ENCODE measurements at places on chromosomes 5 and 9.

DNA sequence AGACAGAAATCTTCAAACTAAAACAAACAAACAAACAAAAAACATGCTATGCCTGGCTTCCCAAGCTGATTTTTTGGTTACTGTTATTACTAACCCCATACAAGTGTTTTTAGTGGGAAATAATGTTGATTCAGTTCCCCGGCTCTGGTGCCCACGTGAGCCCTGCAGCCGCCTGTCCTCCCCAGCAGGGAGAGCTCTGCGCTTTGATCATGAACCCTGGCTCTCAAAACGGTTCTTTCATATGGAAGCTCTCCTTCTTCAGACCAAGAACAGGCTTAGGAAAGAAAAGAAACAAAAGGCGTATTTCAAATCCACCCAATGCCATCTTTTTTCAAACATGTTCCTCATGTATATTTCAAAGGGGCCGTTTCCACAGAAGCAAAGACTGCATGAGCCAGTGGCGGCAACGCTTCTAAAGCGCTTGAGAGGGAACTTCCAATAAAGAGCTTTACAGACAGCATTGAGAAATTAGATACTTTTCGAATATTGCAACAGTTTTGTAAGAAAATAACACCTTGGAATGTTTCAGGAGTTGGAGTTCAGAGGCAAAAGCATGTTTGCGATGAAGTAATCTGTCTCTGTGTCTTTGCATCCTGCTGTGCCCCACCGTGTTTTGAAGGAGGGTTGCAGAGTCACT is 74.8 kb downstream of the ICE1 start:
- peak; percentile 48 for DNase-seq

GRCh38 chr5:83474161-83474796 is 2.7 kb downstream of the VCAN start:
- DNase-seq: peak; percentile 59

DNA sequence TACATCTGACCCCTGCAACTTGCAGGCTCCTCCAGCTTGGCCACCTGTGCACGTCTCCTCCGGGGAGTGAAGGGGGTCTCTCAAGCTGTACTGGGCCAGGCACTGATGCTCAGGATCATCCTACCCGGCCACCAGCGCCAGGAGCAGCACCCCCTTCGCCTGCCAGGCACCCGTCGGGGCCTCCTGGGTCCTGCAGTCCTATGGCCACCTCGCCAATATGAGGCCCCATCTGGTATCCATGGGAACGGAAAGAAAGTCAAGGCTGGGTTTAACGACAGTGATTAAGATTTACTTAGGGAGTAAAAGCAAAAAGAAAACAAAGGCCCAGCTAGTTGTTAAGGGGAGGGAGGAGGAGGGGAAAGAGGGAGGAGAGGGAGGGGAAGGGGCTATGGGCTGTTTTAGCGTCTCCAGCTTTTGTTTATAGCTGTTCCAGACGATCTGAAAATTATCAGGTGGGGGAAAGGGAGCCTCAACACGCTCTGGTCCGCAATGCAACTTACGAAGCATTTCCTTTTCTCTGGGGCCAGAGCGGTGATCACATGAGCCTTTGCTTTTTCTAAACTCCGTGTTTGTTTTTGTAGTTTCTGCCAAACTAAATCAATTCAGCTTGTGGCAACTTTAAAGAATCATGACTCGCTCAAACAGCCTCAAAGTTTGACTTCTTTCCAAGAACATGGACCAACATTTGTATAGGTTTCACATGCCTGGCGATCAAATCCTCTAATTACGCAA is 132.4 kb downstream of the ROR2 start:
- no peak for DNase-seq

GRCh38 chr5:179914032-179914755 is 6.5 kb upstream of the TBC1D9B start:
- no peak for DNase-seq

GRCh38 chr9:98368366-98369065 is 113.1 kb upstream of the TBC1D2 start:
- DNase-seq: no peak

GRCh38 chr5:50791813-50792212 is 125.4 kb downstream of the PARP8 start:
- DNase-seq: no peak

DNA sequence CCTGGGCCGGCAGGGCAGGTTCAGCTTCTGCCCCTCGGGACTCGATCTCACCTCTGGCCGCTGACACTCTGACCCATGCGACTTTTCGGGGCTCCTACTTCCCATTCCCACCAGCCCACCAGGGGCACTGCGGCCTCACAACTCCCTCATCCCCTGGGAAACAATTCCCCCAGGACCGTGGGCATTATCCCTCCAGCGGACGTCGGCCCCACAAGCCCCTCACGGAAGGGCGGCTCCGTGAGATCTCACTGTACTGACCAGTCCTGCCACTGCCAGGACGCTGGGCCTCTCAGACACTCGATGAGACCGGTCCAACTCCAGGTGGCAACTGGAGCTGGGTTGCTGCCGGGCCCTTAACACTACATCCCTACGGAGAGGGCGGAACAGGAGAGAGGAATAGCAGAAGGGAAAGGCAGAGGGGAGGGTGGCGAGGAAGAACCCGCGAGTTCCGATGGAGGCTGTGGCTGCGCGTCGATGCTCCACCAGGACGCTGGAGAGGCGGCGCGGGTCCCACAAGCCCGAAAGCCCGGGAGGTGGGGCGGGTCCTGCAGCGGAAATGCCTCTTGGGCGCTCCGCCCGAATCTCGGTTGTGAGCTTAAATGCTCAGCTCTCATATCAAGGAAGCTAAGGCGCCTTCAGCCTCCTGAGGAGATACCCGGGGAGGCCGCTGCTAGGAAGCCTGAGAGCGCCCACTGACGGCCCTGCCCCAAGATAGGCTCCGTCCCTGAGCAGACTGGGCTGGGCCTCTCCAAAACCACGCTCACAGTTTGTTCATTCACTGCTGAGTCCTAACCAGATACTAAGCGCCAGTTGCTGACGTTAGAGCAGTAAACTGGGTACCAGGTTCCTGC is 36.3 kb downstream of the VCP start:
- DNase-seq: no peak

- no peak for DNase-seq
Observed at GRCh38 chr5:106959387-106959786, 711.4 kb downstream of the EFNA5 start.

DNA sequence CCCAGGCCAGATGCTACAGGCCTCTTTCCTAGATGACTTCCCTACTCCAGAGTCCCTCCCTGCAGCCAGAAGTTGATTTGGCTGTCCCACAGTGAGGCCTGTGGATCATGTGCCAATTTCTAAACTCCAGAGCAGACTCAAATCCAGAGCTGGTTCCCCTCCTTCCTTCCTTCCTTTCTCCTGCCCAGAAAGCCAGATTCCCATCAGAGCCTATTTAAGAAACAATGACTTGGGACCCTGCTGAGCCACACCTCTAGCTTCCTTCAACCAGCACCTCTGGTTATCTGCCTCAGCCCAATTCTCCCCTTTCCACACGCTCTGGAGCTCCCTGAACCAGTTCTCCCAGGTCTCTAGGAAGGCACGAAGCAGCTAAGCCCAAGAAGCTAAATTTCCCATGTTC is 7.2 kb downstream of the FAM219A start:
- no peak for DNase-seq

DNA sequence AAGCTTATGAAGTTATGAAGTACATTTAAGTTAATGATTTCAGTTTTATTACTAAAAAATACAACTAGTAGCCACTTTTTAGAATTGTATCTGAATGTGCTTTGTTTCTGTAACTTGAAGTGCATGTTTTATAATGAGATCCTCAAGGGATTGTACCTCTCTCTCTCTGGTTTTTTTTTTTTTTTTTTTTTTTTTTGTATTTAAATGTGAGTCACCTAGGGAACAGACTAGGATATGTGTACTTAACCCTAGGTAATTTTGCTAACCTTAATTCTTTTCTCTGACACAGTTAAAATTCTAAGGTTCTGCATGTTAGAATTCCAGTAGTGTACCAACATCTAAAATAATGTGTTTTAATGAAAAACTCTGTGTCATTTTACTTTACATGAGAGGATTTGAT is 59.5 kb downstream of the CDC42SE2 start:
- DNase-seq: no peak

DNA sequence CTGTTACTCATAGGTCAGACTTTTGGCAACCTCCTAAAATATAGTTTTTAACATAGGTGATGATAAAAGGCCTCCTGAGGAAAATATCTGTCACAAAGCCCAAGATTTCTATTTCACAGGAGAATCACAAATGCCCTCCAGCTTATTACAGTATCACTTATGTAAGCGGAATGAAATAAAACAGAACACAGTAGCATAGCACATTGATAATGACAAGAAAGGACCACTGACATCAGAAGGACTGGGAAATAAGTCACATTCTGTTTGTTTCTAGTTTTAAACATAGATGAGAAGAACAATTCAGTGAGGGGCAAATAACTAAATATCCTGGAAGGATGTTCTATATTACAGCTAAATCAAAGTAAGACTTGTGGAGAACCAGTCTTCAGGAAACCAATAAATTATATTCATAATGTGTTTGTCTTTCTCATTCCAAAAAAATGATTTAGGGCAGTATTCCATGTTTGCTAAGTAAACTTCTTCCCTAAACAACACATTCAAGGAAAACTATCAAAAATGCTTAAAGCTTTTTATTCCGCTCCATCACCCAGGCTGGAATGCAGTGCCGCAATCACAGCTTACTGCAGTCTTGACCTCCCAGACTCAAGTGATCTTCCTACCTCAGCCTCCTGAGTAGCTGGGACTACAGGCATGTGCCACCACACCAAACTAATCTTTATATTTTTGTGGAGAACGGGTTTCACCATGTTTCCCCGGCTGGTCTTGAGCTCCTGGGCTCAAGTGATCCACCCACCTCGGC is 20.8 kb upstream of the CTNNAL1 start:
- no peak for DNase-seq

DNA sequence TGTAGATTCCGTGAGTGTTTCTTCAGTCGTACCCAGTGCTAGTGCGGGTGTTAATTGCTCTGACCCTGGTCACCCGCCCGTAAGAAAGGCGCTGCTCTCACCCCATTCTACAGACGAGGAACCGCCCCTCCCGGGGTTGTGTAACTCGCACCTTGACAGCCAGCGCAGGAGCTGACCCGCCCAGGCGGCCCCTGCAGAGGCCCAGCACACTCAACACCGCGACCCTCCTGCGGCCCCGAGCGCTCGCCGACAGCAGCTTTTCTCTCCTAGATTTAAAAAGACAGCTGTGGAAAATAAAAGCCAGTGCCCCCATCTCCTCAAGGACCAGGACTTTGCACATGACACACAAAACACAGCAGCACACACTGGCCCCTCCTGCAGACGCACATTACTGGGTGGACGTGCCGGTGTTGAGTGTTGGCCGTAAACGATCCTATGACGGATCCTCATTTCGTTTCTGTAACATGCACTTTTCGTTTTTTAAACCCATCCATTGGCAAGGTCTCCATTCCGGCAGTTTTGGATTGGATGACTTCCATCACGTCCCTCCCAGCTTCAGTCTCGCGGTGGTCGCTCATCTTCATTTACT is 22.9 kb downstream of the OR2V2 start:
- DNase-seq: no peak

GRCh38 chr5:80747922-80748321 is 93.1 kb upstream of the DHFR start:
- DNase-seq: no peak

- no peak for DNase-seq
Observed at GRCh38 chr9:86408121-86408520, 53.9 kb upstream of the TUT7 start.

DNA sequence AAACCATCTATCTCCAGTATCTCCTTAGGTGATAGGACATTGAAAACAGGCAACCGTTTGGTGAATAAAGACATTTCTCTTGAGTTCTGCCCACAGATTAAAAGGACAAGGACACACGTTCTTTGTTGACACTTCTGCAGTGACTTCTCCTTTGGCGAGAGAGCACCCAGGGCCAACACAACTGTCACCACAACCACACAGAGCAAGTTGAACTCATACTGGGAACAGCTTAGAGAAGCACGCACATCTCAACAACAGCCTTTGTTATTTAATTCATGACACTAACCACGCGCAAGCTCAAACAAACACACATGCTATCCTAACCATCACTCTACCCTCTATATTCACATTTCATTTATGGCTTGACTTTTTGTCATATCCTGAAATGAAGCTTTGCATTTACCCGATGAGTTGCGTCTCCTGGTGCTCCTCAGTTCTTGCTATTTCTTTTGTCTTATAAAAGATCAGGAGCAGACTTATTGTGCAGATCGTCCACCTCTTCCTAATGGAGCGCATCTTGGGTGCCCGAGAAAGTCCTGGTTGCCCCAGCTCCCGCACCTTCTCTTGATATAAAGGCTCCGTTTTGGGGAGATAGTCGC is 543 bp downstream of the ST8SIA4 start:
- no peak for DNase-seq

- DNase-seq: no peak
Observed at GRCh38 chr5:57316798-57317327, 143.0 kb downstream of the GPBP1 start.

DNA sequence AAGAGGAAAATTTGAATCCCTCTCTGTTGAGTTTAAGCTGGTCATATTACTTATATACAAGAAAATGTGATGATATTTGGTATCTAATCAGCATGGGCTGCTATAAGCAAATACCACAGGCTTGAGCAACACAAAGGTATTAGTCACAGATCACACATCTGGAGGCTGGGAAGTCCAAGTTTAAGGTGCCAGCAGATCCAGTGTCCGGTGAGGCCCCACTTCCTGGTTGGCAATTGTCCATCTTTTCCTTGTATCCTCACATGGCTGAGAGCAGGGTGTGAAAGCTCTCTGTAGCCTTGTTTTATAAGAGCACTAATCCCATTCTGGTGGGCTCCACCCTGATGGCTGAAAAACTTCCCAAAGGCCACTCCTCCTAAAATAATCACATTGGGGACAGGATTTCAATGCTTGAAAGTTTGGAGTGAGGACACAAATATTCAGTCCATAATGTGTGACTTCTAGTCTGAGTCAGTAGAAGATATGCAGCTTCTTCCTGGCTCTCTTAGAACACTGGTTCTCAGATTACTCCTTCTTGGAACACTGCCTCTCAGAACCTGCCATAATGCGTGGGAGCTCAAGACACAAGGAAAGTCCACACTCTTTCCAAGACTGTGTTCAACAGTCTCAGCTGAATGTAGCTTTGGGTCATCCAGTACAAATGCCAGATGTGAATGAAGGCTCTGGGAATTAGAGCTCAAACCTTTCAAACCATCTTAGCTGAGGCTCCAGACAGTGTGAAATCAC is 124.1 kb downstream of the PRDM9 start:
- no peak for DNase-seq

DNA sequence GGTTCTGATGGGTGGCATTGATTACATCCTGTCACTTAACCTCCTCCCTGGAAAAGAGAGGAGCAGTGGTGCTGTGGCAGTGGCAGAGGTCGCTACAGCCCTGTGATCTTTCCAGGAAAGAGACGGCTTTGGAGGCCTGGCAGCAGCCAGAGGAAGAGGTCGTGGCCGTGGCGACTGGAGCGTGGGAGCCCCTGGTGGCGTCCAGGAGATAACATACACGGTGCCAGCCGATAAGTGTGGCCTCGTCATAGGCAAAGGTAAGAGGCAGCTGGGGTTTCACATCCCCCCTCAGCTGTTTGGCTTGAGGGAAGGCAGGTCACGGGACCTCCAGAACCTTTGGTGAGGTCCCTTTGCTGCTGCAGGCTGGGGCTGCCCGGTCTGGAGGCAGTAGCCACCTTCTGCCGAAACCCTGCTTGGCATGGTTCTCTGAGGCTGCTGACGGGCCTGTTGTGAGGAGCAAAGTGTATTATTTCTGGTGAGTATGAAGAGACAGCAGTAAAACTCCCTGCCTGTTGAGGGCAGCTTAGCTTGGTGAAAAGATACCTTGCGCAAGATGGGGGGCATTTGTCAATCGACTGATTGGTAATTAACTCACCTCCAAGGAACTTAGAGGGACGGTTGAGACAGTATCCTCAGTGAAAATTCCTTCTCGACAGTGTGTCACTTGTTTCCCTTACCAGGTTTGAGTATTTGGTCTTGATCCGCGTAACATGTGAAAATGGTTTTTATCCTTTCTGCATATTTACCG is 38.0 kb upstream of the PRDM12 start:
- no peak for DNase-seq

Measured in NCI-H1105 (cell line).